Stimulated activated CD4-positive, alpha-beta T cell treated with anti-CD3 and anti-CD28 coated beads, TNF-alpha, amount 100 ng/mL, for 1 hour (primary cell): ENCODE measurements at places on chromosomes 1 and 21.

DNA sequence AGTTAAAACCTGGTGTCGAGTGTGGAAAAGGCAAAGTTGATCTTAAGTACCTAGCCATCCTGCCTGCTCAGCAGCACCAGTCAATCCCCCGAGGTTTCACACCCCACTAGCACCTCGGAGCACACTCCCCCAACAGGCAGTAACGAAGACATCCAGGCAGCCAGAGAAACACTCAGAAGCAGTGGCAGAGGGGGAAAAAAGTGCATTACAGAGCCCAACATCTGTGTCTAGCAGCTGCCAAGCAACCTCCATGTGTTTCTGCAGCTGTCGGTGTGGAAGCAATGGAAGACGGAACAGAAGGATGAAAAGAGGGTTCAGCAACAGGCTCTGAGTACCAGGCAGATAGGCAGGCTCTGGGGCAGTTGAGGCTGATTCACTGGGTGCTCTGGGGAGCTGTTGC lies 73.4 kb upstream of the PROX1 start:
- no peak for DNase-seq

- no peak for DNase-seq
Observed at GRCh38 chr1:24343412-24344089, 24.4 kb downstream of the GRHL3 start.

DNA sequence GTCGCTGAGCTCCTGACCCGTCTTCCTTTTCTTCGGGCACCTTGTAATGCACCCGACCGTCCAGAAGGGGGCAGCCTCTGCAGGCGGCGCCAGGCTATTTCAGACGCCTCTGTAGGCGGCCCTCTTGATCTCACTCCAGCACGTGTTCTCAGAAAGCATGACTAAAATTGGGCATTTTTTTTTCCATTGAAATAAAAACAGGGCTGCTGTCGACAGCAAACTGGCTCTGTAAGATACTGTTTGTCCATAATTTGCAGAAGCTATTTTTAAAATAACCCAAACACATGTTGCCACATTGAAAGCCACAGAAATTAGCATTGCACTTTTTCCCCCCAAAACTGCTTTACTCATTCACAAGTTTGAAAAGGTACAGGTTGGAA lies 78.0 kb downstream of the STUM start:
- peak; percentile 69 for DNase-seq

DNA sequence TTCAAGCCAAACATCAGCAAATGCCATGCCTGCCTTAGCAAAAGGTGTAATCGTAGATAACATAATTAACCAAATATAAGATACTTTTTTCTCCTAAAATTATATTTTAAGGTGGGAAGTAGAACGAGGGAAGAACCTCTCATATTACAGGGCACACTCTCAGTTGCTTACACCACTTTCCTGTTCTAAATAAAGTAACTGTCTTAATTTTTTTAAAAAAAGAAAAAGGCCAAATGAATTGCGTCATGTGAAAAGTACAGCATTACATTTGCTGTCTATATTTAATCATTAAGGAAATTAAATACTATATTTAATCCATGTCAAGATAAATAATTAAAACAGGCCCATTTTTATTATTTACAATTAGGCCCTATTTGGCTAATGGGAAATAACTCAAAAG lies 23.7 kb downstream of the JAK1 start:
- no peak for DNase-seq

GRCh38 chr1:246117066-246117791 lies 389.9 kb downstream of the SMYD3 start:
- DNase-seq: no peak

- no peak for DNase-seq
Observed at GRCh38 chr1:56074007-56074651, 505.2 kb downstream of the PLPP3 start.

GRCh38 chr1:18575620-18576019 lies 55.0 kb upstream of the PAX7 start:
- DNase-seq: no peak

DNA sequence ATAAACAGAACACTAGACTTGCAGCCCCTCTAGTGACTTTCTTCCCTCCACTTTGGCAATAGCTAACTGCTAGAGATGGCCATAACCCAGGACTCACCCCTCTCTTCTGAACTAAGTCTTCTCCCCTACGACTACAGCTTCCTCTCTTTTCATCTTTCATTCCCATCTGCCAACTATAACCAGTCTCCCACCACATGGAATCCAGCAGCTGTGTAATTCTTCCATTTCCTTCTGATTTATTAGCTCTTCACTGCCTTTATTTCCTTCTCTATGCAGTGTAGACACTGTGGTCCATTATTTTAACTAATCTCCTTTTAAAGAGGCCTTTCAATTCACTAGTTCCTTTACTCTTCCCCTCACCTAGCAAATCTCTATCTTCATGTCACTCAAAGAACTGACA lies 13.4 kb upstream of the KCNK1 start:
- DNase-seq: no peak

DNA sequence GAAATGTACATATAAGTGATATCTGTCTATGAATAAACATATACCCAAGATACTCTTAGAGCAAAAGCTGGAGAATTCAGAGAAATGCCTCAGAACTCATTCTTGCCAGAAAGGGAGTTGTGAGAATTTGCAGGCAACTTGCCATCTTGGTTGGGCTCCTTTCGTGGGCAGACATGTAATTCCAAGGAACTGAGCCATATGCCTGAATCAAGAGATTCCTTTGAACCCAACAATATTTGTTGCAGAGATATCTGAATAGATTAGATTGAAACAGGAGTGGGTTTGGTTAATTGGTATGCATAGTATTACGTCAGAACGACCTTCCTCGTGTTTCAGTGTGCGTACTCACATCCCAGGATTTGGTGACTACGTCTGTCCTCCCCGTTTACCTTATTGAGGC lies 67.0 kb downstream of the TGFB2 start:
- DNase-seq: no peak
